Activated effector memory CD4-positive, alpha-beta T cell treated with Interleukin-2 at 50 U/mL for 16 hours (primary cell): ENCODE measurements at places on chromosomes 16 and 17.

- no peak for DNase-seq
Measured at GRCh38 chr16:17568239-17568638, 97.5 kb upstream of the XYLT1 start.

DNA sequence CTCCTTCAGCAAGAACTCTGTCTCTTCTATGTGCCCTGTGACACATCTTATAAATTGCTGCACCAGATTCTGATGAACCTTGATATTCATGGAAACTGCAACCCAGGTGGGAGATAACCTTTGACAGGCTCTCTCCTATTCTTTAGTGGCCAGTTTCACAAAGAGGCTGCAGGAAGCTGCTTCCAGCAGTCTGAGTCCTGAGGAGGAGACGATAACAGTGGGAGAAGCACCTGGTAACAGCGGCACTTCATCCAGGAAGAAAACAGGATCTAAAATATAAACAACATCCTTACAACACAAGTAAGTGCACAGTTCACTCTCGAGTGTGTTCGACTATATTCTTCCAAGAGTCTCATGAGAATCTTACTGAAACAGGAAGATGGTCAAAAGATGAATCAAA lies 180.1 kb downstream of the MAP2K6 start:
- no peak for DNase-seq

GRCh38 chr17:34521955-34522354 lies 57.4 kb upstream of the TMEM132E start:
- no peak for DNase-seq

- DNase-seq, result no peak
Measured at GRCh38 chr17:59783221-59784047, 76.0 kb downstream of the VMP1 start.

GRCh38 chr17:58329810-58330537 lies 1.4 kb upstream of the TSPOAP1 start:
- DNase-seq, result no peak

GRCh38 chr16:84528322-84528721 lies 23.9 kb upstream of the MEAK7 start:
- DNase-seq, result no peak

- DNase-seq, result no peak
Measured at GRCh38 chr17:16406742-16407674, 8.4 kb upstream of the TRPV2 start.

DNA sequence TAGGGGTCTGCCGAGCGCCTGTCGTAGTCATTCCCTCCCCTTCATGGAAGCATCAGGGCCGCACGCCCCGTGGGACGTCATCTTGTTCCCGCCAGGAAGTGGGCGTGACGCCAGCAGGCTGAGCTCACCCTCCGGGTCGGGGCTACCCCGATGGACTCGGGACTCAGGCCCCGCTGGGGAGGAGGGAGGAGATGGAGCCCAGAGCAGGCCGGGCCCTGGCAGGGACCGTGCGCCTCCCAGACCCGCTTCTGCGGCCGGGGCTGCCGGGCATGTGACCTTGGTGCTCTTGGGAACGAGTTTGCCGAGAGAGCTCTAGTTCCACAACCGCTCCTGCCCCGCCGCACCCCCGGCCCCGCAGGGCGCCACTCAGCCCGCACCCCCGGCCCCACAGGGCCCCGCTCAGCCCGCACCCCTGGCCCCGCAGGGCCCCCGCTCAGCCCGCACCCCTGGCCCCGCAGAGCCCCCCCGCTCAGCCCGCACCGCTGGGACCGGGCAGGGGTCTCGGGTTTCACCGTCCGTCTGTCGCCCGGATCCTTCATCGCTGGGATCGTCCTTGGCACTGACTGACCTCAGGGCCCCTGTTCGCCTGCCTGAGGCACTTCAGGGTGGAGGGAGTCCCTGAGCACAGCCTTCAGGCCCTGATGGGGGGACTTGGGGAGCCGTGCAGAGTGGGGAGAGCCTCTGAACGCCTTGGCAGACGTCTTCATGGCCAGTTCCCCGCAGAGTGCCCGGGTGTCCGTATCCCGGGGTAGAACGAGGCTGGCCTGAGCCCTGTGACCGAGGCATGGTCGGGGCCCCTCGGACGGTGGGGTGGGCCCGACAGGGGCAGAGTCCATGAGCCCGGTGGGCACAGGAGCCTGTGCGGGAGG lies 5.8 kb downstream of the CACNA1H start:
- no peak for DNase-seq

- no peak for DNase-seq
Measured at GRCh38 chr17:61364463-61364846, 35.2 kb upstream of the TBX2 start.

DNA sequence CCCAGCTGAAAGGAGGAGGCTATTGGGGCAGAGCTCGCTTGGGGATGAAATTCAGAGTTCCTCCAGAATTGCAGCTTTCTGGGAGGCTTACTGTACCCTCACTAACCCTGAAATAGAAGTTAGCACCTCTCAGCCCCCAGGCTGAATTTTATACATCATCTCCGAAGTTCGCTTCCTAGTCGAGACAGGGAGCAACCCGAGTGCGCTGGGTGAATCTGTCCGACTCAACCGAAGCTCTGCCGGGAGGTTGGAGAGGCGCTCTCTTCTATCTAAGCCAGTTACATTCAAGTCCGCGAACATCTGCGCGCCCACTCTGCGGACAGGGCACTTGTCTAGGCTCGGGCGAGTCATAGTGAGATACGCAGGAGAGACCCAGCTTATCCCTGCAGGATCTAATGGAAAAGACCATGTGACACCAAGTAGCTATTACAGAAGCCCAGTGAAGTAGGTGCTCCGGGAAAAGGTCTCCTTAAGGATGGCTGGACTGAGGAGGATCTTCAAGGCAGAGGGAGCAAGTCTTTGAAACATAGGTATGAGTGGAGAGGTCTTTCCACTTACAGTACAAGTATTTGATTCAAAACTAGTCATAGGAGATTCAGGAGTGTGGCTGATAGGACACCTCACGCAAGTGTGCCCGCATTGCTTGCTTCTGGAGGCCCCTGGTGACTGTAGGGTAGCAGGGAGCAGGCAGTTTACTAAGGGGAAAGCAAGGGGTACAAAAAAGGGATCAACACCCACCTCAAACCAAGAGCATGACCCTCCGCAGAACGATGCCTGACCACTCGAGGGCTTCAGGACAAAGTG lies 646 bp upstream of the HES7 start:
- DNase-seq, result no peak

GRCh38 chr16:14509675-14510132 lies 120.4 kb downstream of the PARN start:
- DNase-seq, result no peak

GRCh38 chr17:44831371-44831770 lies 1.3 kb upstream of the GJC1 start:
- no peak for DNase-seq

GRCh38 chr16:73601911-73602310 lies 554.0 kb upstream of the ZFHX3 start:
- DNase-seq, result no peak

DNA sequence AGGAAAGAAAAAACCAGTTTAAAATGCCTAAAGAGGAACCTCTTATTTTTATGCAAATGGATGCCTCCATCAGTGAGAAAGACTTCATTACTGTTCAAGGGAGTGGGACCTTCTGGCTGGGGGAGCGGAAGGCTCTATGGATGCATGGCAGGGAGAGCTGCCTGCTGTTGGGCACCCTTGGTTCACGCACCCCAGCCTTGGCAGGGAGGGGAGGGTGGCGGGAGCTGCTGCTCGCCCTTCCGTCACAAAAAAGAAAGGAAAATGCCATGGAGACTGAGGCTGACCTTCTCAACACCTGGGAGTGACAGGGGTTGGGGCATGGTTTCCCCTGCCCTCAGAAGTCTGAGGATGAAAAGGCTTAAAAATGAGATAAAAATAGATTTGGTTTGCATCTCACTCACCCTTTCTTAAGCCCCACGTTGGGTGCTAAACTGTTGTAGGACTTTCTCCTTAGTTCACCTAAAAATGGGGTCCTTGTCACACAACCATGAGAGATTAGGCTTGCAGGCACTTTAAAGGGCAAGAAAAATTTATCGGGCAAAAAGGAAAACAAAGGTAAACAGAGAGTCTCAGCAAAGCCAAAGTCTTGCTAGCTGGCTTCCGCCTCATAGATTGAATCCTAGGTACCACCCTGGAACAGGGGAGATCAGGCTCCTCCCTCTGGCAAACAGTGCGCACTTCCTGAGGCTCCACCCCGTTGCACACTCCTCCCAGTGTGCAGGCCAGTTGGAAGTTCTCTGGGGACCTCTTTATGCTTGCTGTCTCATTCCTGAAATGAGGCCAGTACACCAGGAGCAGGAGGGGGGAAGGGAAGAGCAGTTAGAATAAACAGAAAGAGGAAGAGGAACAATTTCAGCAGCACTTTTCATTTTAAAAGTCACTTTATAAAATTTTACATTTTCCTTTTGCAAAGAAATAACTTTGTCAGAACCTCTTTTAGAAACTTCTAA lies 31.6 kb downstream of the PHKB start:
- DNase-seq, result no peak

GRCh38 chr16:57133886-57134285 lies 41.5 kb downstream of the CPNE2 start:
- DNase-seq, result no peak
